ENCODE measurements at places on chromosomes 7 and 10.

GRCh38 chr7:50814166-50814565 lies 31.5 kb upstream of the GRB10 start:
- no peak for DNase-seq

- peak; percentile 61 for DNase-seq
These were observed 493 bp downstream of the NT5C2 start for GRCh38 chr10:103192451-103193106.

- no peak for DNase-seq
These were observed 82.9 kb downstream of the GRID1 start for GRCh38 chr10:86283466-86284287.

DNA sequence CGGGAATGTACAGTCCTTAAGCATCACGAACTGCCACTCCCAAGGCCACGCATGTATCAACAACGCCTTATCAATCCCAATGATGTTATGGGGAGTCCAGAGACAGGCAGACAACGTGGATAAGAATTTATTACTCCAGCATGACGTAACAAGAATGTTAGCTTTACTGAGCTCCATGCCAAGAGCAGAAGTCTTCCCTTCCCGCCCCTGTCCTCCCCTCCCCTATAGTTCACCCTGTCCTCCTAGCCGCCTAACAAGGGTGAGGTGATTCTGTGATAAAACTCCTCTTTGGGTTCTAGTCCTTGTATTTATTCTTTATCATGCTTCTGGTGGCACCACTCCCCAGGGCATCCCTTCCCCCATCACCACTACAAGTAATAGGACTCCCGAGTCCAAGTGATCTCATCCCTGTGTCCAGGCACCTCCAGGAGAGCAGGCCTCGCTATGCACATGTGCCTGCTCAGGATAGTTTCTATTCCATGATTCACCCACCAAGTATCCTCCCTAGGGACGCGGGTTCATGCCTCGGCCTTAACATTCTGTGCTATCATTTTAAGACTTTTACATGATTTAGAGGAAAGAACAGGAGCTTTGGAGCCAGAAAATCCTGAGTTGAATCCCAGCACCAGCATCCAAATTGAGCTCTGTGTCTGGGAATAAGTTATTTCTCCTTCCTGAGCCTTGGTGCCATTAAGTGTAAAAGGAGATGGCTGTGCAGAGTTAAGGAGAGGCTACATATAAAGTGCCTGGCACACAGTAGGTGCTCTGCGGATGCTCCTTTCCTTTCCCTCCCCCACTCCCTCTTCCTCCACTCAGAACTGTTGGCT lies 15.4 kb downstream of the GSDME start:
- no peak for DNase-seq

DNA sequence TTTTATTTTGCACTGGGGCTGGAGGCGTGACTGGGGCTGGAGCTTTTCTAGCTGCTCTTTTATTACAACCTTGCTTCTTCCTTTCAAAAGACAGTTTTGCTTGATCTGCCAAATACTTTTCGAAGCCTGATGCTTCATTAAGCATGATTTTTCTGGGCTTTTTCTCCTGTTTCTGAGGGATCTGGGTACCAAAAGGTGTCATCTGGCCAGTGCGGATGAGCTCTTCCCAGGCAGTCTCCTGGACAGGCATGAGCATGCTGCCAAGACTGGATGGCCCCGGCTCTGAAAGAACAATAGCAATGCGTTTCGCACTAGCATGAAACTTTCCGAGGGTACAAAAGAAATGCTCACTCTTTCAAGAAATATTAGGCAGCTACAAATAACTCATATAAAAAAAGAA lies 14.4 kb downstream of the ERCC6 start:
- DNase-seq = no peak

GRCh38 chr7:16398146-16399017 lies 23.0 kb downstream of the CRPPA start:
- no peak for DNase-seq

DNA sequence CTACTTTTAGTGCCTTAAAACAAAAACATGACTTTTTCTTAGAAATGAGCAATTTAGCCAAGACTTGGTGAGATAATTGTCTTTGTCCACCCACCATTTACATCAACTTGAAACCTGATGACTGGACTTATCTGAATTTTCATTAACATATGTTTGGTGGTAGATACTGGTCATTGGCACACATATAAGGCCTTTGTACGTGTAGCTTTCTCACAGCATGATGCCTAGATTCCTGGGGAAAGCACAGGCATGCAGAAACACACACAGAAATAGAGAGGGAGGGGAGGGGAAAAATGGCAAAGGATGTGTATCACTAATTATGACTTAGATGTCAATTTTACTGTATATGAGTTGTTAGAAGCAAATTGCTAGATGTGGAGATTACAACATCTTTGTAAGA lies 488.4 kb downstream of the NXPH1 start:
- no peak for DNase-seq

- DNase-seq = no peak
These were observed 751 bp upstream of the GTPBP10 start for GRCh38 chr7:90345595-90346335.

DNA sequence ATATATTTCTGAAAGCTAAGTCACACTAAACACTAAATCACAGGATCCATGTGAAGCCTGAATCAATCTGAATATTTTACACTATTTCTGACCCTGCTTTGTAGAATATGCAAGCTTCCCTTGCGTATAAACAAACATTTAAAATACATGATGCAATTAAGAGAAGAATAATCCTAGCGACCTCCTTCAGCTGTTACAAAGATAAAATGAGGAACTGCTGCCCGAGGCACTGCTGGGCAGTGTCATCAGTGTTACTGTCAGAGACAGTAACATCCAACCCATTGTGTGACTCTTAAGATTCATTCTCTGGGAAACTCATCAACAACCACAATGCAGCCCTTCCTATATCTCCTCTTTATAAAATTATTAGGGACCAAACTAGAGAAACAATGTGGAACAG lies 61.6 kb downstream of the COBL start:
- no peak for DNase-seq

DNA sequence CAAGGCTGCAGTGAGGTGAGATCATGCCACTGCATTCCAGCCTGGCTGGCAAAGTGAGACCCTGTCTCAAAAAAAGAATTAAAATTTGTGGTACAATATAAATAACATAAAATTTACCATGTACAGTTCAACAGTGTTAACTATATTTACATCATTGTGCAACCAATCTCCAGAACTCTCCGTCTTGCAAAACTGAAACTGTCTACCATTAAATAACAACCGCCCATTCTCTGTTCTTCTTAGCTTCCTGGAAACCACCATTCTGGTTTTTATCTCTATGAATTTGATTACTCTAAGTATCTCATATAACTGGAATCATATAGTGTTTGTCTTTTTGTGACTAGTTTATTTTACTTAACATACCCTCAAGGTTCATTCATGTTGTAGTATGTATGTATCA lies 167.6 kb downstream of the AUTS2 start:
- no peak for DNase-seq

GRCh38 chr10:122780391-122780790 lies 65.3 kb downstream of the CUZD1 start:
- no peak for DNase-seq

DNA sequence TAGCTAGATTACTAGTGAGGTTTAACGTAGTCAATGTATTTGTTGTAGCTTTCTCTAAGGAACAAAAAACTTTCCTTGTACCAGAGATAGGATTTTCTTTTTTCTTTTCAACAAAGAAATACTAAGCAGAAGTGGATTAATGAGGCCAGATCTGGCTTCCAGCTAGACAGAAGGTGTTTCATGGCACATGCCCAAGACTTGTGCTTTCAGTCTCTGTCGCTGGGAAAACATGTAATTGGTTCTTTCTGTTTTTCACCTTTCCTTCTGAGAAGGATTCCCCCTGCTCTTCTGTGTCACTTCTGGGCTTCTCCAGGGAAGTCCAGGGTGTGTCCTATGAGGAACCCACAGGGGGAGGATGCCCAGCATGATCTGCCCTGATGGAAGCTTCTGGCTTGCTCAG lies 492.2 kb downstream of the CCSER2 start:
- no peak for DNase-seq

GRCh38 chr7:107255602-107256001 lies 86.8 kb downstream of the HBP1 start:
- no peak for DNase-seq

DNA sequence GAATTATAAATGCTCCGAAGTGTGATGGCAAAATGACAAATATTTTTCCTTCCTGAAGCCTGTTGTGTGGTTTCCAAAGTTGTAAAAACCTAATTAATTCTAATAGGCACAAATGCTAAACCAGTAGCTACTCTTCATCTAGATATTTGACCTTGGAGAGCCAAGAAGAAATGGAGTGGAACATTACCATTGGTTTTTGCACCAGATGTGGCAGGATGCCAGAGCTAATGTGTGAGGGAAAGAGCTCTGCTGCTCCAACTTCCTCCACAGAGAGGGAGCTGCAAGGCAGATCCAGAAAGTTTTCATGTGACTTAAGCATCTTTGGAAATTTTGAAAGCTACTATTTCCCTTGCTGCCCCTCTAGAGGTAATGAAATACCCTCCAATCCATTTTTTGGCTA lies 65.1 kb upstream of the HPS1 start:
- no peak for DNase-seq

GRCh38 chr10:31401287-31401686 lies 82.3 kb downstream of the ZEB1 start:
- DNase-seq = no peak

DNA sequence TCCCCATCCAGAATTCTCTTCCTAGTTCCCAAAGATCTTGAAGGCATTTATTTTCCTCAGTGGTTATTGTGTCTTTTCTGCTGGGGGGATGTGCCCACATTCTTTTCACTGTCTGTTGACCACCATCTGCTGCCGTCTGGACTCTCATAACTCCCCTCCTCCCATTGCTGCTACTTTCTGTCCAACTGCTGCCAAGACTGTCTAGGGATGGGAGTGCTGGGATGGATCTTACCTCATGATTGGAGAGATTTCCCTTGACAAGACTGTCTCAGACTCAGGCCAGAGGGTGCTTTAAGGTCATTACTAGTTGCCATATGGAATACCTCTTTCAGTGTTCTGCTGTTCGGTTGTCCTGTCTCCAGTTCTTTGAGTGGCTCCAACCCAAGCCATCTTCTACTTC lies 141.6 kb downstream of the C1GALT1 start:
- no peak for DNase-seq

- DNase-seq = no peak
These were observed 78.0 kb downstream of the VWDE start for GRCh38 chr7:12325646-12326045.

- no peak for DNase-seq
These were observed 780.2 kb downstream of the MAGI2 start for GRCh38 chr7:78673272-78673671.

- no peak for DNase-seq
These were observed 84.2 kb downstream of the REEP3 start for GRCh38 chr10:63605197-63605967.

DNA sequence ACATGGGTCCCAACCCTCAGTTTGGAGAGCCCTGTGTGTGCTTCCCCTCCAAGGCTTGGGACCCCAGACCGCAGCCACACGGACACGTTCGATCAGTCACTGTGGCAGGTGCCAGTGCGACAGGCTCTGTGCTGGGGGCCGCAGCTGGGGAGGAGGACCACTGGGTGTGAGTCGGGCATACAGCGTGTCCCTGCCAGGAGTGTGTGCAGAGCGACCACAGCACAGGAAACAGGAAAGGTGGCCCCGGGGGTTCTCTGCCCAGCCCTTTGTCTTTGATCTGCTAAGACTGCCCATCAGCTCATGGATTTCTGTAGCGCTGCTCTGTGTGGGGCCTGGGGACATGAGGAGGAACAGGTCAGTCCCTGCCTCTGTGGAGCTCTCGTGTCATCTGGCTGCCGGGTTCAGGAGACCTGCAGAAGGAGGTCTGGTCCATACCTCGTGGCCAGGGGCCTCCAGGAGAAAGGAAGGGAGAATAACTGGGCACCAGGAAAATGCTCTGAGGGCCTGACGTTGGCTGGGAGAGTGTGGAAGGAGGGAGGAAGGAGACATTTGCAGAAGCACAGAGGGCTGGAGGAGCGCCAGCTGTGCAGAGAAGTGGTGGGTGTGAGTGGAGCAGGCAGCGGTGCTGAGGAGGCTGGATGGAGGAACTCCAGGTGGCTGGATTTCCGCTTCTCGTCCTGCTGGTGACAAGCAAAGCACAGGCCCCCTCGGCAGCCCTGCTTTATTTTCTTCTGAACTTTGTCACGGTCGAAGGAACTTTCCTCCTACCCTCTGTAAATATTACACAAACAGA lies 4.1 kb downstream of the NUDT1 start:
- DNase-seq = no peak

DNA sequence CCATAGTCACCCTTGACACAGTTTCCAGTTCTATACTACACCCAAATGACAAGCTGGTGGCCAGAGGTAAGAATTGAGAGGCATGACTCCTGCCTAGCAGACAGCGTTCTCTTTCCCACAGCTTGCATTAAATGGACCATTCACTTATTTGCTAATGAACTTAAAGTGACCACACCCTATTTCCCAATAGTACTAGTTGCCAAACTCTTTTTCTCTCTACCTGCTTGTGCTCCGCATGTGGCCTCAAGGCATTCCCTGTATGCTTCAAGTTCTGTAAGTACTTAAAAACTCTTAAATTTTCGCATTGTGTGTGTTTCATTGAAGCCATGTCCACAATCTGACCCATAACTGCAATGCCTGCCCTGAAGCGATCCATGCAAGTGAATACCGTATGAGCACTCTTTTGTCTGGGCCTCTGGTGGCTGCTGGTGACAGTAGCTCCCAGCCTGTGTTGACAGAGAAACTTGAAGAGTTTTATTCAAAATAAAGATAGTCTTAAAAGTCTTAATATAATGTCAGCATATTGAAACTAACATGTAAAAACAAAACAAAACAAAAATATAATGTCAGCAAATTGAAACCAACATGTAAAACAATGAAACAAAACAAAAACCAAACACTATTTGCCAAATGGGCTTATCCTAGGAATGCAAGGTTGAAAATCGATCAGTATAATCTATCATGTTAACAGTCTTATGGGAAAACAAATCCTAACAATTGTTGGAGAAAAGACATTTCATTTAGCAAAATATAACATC lies 73.6 kb downstream of the CCSER2 start:
- DNase-seq = no peak

Measured in stimulated activated CD4-positive, alpha-beta T cell treated with anti-CD3 and anti-CD28 coated beads, Interleukin-1b, Interleukin-23, amount 100 ng/mL, for 48 hours (primary cell).